ENCODE measurements at places on chromosomes 3 and 15.

DNA sequence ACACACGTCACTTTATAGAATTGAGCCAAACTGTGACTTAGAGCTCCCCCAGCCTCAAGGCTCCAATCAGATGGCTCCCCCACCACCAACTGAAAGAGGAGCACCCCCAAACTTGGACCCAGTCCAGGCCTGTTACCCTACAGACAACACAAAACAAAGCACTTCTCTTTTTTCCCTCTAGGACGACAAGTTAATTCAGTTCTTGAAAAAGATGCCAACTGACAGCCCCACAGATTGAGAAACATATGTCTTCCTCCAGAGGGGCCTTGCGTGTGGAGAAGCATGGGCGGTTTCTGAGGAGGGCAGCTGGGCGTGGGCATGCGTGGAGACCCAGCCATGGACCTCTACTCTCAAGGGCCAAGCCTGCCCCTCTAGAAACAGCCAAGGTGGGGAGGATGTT, 229.5 kb downstream of the SHQ1 start:
- no peak for DNase-seq

GRCh38 chr3:4359805-4360502, 56.8 kb downstream of the SETMAR start:
- DNase-seq = no peak

DNA sequence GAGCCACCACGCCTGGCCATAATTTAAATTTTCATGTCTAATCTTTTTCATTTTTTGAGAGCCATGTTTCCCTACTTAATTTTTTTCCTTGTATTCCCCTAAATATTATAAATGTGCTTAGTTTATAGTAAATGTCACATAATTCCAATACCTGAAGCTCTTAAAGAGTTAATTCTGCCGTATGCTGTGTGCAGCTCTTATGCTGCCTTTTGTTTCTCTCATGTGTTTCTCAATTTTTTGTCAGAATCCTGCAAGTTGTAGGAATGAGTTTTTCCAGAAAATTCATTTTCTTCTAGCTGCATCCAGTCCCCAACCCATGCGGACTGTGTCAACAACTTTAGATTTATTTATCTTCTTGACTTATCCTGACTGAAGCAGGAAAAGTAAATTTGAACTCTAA, 90.9 kb upstream of the ROBO2 start:
- DNase-seq = no peak

- peak; percentile 13 for DNase-seq
These were observed 1.1 kb downstream of the TFDP2 start for GRCh38 chr3:142148044-142148791.

DNA sequence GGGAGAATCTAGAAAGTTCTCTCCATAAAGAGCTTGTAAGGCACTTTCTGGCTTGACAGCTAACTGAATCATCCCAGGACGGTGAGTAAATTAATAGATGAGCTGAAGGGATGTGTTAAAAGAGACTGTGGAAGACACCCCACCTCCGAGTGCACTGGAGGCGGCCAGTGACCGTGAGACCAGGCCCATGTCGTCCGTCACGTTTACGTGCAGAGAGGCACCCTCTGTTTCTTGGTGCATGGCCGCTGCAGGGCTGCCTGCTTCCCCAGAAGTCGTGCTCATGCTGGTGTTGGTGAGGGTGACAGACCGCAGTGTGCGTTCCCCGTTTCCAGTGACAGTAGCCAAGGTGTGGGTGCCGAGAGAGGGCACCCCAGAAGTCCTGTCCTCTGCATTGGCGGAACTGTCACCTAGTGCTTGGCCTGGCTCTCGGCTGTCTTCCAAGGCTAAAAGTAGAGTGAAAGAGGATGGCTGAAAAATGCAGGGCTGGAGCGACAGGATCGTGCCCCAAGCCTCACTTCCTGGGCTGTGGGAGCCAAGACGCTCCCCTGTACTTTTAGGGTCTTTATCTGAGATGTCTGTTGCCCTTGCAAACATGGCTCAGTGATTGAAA, 41.1 kb downstream of the HEG1 start:
- no peak for DNase-seq

GRCh38 chr15:65231306-65231705, 20.0 kb upstream of the CILP start:
- DNase-seq = no peak

DNA sequence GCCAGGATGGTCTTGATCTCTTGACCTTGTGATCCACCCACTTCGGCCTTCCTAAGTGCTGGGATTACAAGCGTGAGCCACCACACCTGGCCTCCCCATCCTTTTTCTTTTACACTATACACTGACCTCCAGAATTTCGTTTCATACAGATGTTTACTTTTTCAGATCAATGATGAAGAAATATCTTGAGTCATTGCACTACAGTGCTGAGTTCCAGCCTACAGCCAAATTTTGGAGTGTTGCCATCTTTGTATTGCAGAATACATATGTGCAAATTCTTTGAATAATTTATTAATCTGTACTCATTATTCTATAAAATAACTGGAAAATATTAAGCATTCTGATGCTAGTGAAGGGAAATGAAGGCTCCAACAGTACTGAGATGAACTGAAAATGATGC, 12.5 kb downstream of the ZPLD1 start:
- DNase-seq = no peak

DNA sequence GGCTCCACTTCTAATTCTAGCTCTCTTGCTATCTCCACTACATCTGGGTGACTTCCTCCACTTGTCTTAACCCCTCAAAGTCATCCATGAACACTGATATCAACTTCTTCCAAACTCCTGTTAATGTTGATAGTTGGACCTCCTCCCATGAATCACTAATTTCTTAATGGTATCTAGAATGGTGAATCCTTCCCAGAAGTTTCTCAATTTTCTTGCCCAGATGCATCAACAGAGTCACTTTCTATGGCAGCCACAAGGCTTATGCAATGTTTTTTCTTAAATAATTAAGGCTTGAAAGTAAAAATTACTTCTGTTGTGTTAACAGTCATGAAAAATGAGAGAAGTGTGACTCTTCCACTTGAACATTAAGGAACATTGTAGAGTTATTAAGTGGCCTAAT, 164.3 kb downstream of the PCCB start:
- DNase-seq = no peak

- DNase-seq = no peak
These were observed 10.8 kb upstream of the SKIL start for GRCh38 chr3:170346481-170347392.

- DNase-seq = no peak
These were observed 563.3 kb upstream of the GOLIM4 start for GRCh38 chr3:168659015-168659414.

- no peak for DNase-seq
These were observed 7.1 kb downstream of the POMGNT2 start for GRCh38 chr3:43098761-43099160.

DNA sequence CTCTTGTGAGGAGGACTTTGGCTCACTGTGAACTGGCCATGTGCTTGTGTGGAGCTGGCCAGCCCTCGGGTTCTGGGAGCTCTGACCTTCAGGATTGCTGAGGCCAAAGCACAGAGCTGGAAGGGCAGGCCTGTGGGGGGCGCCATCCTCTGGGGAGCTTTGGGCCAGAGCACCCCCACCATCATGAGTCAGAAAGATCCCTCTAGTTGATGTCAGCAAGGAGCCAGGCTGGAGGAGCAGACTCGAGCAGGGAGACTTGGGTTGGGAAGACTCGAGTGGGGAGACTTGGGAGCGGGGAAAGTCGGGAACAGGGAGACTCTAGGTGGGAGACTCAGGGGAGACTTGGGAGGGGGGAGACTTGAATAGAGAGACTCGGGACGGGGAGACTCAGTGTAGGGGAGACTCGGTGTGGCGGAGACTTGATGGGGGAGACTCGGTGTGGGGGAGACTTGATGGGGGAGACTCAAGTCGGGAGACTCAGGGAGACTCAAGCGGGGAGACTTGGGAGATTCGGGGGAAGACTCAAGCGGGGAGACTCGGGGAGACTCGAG, 37.7 kb upstream of the PLXNA1 start:
- DNase-seq = no peak

- DNase-seq = no peak
These were observed 77.2 kb downstream of the IL12A start for GRCh38 chr3:160065786-160066185.

GRCh38 chr15:37130356-37130755, 30.0 kb upstream of the MEIS2 start:
- no peak for DNase-seq

GRCh38 chr3:111762537-111762936, 96.5 kb upstream of the PHLDB2 start:
- no peak for DNase-seq

DNA sequence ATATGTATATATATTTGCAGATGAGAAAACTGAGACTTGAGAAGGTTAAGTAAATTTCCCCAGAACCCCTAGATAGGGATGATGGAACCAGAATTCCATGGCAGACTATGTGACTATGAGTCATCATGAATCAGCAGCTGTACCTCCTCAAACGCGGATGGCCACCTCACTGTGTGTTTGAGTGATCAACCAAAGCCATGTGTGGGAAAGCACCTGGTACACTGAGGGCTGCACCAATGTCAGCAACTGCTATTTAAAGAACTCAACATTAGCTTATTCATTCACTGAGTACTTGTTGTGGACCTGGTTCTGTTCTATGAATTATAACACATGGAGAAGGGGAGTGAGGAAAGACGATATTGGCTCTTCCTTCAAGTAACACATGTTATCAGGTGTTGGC, 377.0 kb downstream of the GAP43 start:
- no peak for DNase-seq

GRCh38 chr3:104584682-104585081, 782.0 kb upstream of the ALCAM start:
- no peak for DNase-seq

GRCh38 chr15:61564785-61565184, 335.7 kb upstream of the RORA start:
- no peak for DNase-seq

- DNase-seq = no peak
These were observed 6.6 kb downstream of the TIPARP start for GRCh38 chr3:156681002-156681401.

DNA sequence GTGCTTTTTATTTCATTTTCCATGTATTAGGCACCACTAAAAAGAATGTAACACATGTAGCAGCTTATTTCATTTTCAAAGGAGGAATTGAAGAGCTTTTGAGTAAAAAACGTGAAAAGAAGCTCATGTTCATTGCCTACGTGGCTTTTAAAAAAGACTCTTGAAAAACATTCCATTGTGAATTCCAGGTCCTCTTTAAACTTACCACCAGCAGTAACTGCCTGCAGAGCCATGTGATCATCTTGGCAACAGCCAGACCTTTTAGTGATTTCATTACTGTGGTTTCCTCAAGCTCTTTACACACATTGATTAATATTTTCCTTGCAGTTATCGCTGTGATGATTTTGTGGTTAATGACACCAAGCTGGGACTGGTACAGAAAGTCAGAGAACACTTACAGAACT, 43.8 kb upstream of the FBXL22 start:
- DNase-seq = no peak

- DNase-seq = no peak
These were observed 332.0 kb upstream of the RASGRP1 start for GRCh38 chr15:38896647-38897046.

DNA sequence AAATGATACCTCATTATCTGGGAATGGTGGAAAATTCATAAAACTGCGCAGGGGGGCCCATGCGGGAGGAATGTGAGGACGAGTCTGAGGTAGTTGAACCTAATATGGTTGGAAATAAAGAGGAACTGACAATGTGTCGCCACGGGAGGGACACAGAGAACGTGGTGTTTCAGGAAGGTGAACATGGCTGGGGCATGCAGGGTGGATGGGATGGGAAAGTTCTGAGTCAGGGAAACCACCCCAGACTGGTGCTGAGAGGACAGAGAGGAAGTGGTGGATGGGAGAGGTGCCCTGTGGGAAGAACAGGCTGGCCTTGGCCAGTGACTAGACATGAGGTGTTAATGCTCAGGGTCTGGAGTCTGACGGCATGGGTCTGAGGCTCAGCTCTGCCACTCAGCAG, 137.1 kb upstream of the WNT5A start:
- DNase-seq = no peak

DNA sequence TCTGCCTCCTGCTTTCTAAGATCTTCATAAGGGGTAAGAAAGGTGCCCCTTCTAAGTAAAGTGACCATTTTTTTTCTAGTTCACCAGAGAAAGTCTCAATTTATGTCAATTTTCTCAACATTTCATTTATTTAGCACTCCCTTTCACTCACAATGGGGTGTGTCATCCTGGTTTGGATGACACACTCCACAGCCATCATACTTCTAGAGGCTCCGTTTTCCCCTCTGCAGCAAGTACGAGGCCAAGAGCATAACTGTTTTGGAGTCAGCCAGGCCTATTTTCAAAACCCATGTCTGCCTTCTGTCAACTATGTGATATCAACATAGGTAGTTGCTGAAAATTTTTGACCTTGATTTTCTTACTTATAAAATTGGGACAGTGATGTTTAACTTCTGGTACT, 703.2 kb downstream of the NLGN1 start:
- no peak for DNase-seq

DNA sequence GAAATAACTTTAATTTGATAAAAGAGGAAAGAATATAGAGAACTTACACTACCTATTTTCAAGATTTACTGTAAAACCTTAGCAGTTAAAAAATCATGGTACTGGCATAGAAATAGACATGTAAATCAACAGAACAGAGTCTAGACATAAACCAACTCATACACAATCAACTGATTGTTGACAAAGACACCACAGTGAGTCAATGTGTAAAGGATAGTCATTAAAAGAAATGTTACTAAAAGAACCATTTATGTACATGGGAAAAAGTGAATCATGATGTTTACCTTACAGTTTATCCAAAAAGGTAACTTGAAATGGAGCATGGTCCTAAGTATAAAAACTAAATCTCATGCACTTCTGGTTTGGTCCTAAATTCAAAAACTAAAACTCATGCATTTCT, 847.4 kb downstream of the IGSF11 start:
- DNase-seq = no peak

- no peak for DNase-seq
These were observed 312.1 kb upstream of the ROBO1 start for GRCh38 chr3:80079886-80080285.

GRCh38 chr3:179449636-179450035, 1.6 kb downstream of the GNB4 start:
- no peak for DNase-seq

DNA sequence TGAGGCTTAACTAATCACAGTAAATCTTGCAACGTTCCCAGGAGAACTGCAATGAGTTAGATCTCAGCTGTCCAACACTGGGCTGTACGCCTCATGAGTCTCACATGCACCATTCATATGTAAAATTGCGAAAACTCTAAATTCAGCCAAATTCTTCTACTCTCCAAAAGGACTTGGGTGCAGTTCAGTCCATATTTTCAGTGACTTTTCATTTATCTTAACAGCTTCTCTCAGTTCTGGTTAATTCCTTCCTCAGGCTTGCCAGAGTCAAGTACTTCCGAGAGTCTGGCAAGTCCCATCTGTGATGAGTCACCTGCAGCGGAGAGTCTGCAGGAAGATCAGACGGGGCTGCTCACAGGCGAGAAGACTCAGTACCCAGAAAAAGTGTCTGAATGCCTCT, 11.5 kb downstream of the CCDC80 start:
- DNase-seq = no peak
